Hematopoietic multipotent progenitor cell treated with erythropoietin and hydrocortisone succinate and interleukin-3 and kit ligand, for 4 days (in vitro differentiated cells): ENCODE measurements at places on chromosomes 2 and 18.

DNA sequence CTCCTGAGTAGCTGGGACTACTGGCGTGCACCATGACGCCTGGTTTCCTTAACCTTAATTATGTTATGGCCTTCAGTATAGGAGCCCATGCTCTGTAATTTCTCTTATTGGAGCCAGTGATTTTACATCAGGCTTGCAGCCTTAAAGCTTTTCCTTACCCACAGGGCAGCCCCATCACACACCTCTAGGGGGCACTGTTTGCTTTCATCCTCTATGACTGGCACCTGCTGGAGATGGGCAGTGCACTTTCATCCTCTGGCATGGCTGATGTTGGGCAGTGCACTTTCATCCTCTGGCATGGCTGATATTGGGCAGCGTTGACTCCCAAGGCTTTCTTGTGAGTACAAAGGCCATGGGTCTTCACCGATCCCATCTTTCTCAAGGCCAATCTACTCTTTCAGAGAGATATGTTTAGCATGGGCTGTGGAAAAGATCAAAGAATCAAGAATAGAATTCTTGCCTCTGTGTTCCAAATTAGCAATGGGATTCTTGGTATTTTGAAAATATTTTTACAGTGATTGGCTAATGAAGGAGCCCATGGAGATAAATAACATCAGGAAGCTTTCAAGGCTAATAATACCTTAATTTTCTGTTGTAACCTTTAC is 80.7 kb upstream of the MEX3C start:
- DNase-seq, result peak; percentile 74

DNA sequence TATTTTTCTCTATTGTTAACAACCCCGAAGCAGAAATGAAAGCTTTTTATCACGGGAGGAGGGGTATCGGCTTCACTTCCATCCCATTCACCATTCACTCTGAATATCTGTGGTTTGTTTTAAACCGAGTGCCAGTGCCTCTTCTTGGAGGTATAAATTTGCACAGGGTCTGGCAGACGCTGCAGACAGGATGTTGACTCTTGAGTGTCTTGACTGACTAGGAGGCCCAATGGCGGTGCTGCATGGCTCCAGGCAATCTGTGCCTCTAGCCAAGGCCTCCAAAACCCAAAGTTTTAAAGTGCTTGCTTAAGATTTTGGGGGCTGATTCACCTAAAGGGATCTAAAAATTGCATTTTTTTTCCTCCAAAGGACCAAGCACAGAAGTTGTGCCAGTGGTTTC is 183.8 kb downstream of the LTBP1 start:
- DNase-seq, result no peak

- no peak for DNase-seq
Observed at GRCh38 chr2:232415736-232416520, 9.3 kb downstream of the ALPG start.

DNA sequence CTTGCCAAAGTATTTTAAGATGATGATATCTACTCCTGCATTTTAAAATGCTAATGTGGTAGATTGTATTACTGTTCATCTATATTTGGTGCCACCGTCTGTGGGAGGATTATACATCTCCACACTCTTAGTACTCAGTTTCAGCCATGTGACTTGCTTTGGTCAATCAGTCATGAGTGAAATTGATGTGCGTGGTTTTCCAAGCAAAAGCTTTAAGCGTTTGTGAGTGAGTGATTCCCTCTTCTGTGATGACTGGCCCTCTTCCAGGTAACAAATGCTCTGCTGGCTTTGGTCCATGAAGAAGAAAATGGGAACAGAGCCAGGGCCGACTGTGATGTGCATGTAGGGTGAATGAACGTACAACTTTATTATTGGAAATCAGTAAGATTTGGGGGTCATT is 330.4 kb downstream of the LPIN1 start:
- no peak for DNase-seq

- no peak for DNase-seq
Observed at GRCh38 chr18:23929362-23929930, 85.1 kb upstream of the TTC39C start.

DNA sequence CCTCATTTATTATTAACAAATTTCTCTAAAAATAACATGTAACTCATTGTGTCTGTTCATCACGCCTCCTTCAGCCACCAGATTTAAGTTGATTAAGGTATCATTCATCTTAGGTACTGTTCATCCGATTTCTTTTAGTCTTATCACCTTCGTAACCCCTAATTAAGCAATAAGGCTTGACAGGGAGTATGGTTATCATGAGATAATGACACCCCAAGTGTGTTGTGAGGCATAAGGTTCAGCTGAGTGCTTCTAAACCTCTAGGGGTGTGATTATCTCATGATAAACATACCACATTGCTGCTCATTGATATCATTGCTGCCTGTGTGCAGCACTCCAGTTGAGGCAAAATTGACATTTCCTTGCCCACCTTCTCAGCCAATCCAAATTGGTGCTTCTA is 158.9 kb upstream of the BOD1L2 start:
- DNase-seq, result peak; percentile 39

GRCh38 chr2:20173496-20174402 is 51.2 kb downstream of the SDC1 start:
- DNase-seq, result no peak
